Cardiac septum (tissue), 1 donor: ENCODE measurements at places on chromosomes 7 and 10. TPM values are rescaled to one million over a fixed set of nuclear protein-coding genes. Genes with fewer than 3 reads are reported as not detected.

Gene NEUROG3
- total RNA-seq = not detected

- DNase-seq = no peak
Measured at GRCh38 chr10:31930023-31930751, 1.6 kb upstream of the ARHGAP12 start.

DNA sequence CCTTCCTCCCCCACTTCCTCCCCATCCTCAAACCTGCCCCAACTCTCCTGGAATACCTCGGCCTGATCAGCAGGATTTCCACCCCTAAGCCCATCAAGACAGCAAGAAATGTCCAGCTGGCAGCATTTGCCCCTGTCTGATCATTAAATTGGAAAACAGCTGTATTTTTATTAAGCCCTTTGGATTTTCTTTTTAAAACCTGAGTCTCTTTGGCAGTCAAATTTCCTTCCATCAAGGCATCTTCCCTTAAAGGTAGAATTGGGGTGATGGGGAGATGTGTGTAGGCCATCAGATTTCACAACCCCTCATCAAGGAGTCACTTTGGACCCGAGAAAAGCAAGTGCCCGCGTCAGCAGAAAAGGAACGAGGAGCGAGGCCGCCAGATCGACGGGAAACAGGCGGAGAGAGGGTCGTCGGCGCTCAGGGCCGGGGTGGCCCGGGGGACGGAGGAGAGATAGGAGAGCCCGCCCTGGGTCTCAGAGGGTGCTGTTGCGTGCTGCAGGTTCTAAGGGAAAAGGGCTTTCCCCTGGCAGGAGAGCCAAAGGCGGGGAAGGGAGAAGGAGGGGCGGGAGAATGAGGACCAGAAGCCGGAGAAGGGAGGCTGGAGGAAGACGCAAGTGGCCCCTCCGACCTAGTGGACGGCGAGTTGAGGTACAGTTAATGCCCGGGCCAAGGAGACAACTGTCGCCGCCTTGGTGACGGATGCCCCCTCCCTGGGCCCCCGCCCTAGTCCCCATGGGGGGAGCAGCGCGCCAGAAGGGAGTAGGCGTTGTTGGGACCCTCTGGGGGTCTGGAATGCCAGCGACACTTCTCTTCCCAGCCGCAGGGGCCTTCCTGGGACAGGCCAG, 11.5 kb upstream of the GATA3 start:
- DNase-seq = peak; percentile 31

DNA sequence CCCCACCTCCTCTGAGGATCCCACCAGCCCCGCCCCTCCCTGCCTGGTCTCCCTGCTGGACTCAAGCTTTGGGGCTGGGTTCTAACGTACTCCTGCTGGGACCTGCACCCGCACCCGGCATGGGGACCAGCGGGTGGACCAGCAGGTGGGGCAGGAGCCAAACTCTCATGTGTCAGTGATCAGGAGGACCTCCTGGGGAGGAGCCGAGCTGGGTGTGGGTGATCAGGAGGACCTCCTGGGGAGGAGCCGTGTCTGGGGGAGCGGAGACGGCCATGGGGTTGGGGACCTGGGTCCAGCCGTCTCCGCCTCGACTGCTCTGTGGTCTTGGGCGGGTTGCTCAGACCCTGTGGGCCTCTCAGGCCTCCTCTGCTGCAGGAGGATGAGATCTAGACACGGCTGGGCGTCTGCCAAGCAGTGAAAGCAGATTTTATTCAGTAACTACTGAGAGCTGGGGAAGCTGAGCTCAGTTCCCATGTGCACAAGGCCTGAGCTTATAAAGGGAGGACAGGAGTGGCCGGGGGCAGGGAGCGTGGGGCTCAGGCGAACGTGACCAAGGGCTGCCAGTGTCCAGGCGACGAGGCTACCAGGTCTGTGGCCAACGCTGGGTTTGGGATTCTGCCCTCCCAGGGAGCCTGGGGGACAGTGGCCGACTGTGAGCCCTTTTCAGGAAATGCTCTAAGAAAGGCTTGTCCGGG, 33.6 kb upstream of the UTF1 start:
- DNase-seq = no peak

Gene MRLN
- total RNA-seq = not detected

- DNase-seq = no peak
Measured at GRCh38 chr10:69418052-69418752, 1.5 kb upstream of the TACR2 start.

Gene LDB1
- 53.6 TPM for total RNA-seq

DNA sequence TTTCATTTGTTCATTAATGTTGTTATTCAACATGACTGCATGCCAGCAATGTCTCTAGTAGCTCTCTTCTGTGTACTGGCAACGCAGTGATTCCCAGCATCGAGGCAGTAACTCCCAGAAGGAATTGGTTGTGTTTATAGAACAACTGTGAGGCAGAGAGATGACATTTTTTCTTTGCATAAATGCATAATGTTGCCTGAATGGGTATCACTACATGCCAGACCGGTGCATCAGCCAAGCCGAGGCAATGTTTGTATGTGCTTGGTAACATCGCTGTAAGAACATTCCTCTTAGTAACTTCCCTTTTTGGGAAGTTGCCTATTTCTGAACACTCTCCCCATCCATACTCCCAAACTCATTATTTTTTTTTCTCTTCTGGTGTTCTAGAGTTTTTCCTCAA, 182.9 kb downstream of the HTR7 start:
- no peak for DNase-seq

DNA sequence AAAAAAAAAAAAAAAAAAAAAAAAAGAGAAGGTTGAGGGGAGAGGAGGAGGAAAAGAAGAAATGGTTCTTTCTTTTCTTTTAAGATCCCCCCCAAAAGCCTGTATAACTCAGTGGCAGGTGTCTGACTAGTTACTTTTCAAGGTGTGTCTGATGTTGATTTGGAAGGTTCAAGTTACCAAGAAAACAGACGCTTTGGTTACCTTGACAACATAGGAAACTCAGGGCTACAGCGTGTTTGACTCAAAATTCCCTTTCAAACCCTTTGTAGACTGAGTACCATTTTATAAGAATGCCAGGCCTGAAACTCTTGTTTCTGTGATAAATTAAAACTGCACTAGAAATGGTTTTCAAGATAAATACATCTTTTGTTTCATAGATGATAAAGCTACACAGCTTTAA, 286.8 kb downstream of the SKIDA1 start:
- DNase-seq = no peak

DNA sequence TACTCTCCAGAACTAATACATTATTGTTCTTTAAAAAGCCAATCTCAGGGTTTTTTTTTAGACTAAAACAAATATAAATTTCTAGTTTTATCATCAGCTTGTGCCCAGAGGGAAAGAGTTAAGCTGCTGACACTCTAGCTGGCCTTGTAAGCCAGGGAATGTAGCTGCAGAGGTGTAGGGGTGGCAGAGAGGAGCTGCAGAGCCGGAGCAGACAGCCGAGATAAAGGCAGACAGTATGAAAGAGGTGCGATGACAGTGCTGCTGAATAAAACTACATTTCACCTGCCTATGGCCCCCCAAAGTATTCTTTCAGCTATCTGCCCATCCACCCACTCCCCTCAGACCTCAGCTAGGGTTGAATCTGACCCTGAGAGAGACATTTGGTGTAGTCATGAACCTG, 653.7 kb upstream of the ZWINT start:
- DNase-seq = peak; percentile 55
